ENCODE measurements at places on chromosomes 12 and 14. TPM values are rescaled to one million over a fixed set of nuclear protein-coding genes. Genes with fewer than 3 reads are reported as not detected.

DNA sequence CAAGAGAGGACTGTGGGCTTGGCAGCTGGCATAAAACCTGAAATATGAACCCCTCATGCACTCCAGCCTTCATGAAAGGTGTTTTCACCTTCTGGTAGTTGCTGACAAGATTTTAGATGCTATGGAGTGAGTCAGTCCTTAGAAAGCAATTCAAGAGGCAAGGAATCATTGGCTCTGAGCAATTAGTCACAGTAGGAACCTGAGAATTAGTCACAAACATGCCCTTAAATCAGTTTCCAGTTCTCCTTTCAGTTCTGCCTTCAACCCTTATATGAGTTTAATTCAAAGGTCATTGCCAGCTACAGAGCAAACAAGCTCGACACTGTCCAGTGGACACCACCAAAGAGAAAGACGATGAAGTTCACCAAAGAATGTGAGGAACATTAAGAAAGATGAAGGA, 472.3 kb downstream of the GLT1D1 start:
- H3K36me3 ChIP-seq: no peaks in the 10 kb centered on the region
- peaks cover 1% of the 10 kb centered on the region for H3K27me3 ChIP-seq
- DNase-seq: no peak
- H3K4me1 ChIP-seq: no peaks in the 10 kb centered on the region

The HOXC6 gene
- total RNA-seq: 0.18 TPM

The FOXN4 gene
- total RNA-seq: not detected

The MUCL1 gene
- not detected for total RNA-seq

The TSPAN19 gene
- total RNA-seq: not detected

The CCDC184 gene
- total RNA-seq: 0.58 TPM

- H3K36me3 ChIP-seq: peaks cover 5% of the 10 kb centered on the region
- H3K27ac ChIP-seq: no peak overlapping the region
- DNase-seq: no peak
- no peaks in the 10 kb centered on the region for H3K27me3 ChIP-seq
- peaks cover 49% of the 10 kb centered on the region for H3K4me1 ChIP-seq
These were observed 836.6 kb downstream of the SLC6A15 start for GRCh38 chr12:84075991-84076390.

DNA sequence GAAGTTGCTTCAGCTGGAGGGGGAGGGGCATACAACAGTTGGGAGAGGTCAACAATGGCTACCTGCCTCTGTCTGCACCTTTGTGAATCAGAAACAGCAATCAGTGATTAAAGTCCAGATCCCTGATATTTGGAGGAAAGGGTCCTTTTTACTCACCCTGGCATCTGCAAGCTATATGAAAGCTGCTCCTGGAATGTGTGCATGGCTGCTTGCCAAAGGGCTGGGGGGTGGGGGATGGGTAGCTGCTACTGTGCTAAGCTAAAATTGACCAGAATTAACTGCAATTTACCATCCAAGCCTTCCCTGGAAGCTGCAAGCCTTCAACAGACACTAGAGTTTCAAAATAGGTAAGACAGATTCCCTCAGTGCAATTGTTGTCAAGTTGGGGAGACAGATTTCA, 13.5 kb upstream of the GTF2A1 start:
- H3K4me3 ChIP-seq: no peak overlapping the region
- no peak overlapping the region for H3K27ac ChIP-seq
- H3K36me3 ChIP-seq: no peaks in the 10 kb centered on the region
- no peak for DNase-seq
- peaks cover 5% of the 10 kb centered on the region for H3K27me3 ChIP-seq

The BDKRB2 gene
- total RNA-seq: 5.6 TPM

GRCh38 chr12:6225630-6226001, 25.4 kb downstream of the CD9 start:
- no peak overlapping the region for H3K4me3 ChIP-seq
- peaks cover 22% of the 10 kb centered on the region for H3K4me1 ChIP-seq
- no peak for DNase-seq
- peaks cover 2% of the 10 kb centered on the region for H3K27me3 ChIP-seq

GRCh38 chr12:10851243-10851858, 2.1 kb upstream of the PRR4 start:
- no peaks in the 10 kb centered on the region for H3K4me1 ChIP-seq
- peaks cover 1% of the 10 kb centered on the region for H3K27me3 ChIP-seq
- peaks cover 21% of the 10 kb centered on the region for H3K36me3 ChIP-seq
- H3K27ac ChIP-seq: no peak overlapping the region
- no peak for DNase-seq

The CRIP1 gene
- 51.7 TPM for total RNA-seq

DNA sequence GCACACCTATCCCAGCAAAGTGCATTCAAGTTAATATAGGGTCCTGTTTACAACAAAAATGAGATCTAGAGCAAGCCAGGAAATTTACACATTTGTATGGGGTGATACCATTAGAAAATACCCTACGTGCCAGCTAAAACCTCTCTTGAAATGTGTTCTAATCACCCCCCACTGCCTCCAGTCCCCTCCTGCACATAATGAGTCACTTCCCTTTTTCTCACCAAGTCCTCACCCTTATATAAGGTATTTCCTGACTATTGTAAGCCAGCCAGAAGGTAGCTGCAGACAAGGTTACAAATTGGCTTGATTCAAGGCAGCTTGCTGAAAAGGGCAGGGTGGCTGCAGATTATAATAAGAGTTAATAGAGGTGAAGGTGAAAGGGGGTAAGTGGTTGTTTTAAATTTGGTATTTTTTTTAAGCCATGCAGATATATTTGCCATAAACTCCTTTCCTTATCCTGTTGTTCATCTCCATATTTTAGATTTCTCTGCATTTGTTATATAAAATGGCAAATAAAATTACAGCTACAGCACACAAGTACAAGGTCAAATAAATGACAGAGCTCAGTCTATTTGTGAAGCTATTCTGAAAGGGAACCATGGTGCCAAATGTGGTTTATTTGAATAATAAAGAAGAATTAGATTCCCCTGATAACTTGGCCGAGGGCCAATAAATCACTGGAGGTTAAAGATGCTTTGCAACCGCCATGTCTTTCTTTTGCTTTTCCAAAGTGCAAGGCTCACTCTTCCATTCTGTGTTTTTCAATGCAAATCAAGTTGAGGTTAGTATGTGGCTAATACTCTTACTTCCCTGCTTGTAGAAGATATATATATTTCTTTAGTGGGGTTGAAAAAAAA, 385.9 kb downstream of the EGLN3 start:
- DNase-seq: peak; percentile 11
- no peak overlapping the region for H3K27ac ChIP-seq
- no peak overlapping the region for H3K4me3 ChIP-seq
- H3K4me1 ChIP-seq: peaks cover 38% of the 10 kb centered on the region
- no peaks in the 10 kb centered on the region for H3K27me3 ChIP-seq

The HEATR5A gene
- total RNA-seq: 68.3 TPM

GRCh38 chr12:131226345-131227265, 272.9 kb downstream of the ADGRD1 start:
- H3K4me1 ChIP-seq: no peaks in the 10 kb centered on the region
- no peak for DNase-seq
- H3K27me3 ChIP-seq: peaks cover 5% of the 10 kb centered on the region
- no peak overlapping the region for H3K4me3 ChIP-seq

DNA sequence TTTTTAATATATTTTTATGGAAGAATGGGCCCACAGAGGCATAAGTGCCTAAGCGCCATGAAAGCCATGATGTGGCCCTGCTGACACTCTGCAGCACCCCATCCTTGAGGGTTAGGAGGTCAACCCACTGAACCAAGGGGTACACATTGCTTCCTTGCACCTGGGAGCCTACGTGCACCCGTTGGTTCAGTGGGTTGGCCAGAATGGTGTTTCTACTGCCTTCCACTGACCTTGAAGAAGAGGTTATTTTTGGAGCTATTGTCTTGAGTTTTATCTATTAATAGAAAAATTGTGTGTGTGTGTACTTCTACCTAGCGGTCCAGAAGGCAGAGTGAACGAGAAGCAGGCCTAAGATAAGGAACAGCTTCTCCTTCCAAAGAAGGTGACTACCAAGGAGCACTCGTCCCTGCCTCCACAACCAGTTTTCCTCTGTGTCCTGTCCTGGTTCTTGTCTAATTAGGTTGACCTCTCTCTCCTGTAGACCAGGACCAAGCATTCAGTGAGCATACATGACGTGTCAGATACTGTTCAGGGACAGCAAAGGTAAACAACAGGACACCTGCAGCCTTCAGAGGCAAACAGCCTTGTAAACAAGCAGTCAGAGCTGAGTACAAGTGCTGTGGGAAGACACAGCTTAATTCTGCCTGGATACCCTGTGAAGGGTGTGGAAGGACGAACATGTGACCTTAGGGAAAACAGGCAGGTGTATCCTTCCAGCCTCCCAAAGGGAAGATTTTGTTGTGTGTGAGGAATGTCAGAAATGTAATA, 30.4 kb upstream of the PLEK2 start:
- DNase-seq: no peak
- peaks cover 44% of the 10 kb centered on the region for H3K27me3 ChIP-seq
- H3K27ac ChIP-seq: no peak overlapping the region
- H3K4me1 ChIP-seq: peaks cover 25% of the 10 kb centered on the region
- no peak overlapping the region for H3K4me3 ChIP-seq

GRCh38 chr12:2386566-2386965, 333.8 kb downstream of the CACNA1C start:
- H3K4me1 ChIP-seq: peaks cover 21% of the 10 kb centered on the region
- H3K27me3 ChIP-seq: no peaks in the 10 kb centered on the region
- H3K4me3 ChIP-seq: no peak overlapping the region
- no peak for DNase-seq
- peaks cover 6% of the 10 kb centered on the region for H3K36me3 ChIP-seq

The TTC9 gene
- 0.11 TPM for total RNA-seq

The SRGAP1 gene
- 36.8 TPM for total RNA-seq

The LRFN5 gene
- total RNA-seq: not detected

GRCh38 chr12:47267571-47267970, 187.8 kb upstream of the AMIGO2 start:
- peaks cover 2% of the 10 kb centered on the region for H3K27me3 ChIP-seq
- peak; percentile 25 for DNase-seq
- no peak overlapping the region for H3K4me3 ChIP-seq
- peaks cover 61% of the 10 kb centered on the region for H3K4me1 ChIP-seq

DNA sequence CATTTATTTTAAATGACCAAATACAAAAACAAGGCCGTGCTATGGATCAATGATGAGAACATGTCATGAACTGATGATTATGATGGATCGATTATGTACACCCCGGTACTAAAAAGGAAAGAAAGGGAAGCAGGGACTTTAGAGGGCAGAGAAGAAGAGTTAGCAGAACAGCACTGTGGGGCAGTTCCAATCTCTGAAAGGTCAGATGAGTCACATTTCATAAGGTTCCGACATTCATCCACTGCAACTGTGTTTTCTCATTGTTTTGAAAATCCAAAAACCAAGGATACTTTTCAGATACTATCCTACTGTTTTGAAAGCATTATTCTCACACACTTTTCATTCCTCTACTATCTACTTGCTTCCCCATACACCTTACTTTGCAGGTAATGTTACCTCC, 169.3 kb downstream of the STXBP6 start:
- DNase-seq: no peak
- H3K4me3 ChIP-seq: no peak overlapping the region
- no peaks in the 10 kb centered on the region for H3K36me3 ChIP-seq
- peak overlapping the region; percentile 25 for H3K27ac ChIP-seq

The IL26 gene
- total RNA-seq: not detected

DNA sequence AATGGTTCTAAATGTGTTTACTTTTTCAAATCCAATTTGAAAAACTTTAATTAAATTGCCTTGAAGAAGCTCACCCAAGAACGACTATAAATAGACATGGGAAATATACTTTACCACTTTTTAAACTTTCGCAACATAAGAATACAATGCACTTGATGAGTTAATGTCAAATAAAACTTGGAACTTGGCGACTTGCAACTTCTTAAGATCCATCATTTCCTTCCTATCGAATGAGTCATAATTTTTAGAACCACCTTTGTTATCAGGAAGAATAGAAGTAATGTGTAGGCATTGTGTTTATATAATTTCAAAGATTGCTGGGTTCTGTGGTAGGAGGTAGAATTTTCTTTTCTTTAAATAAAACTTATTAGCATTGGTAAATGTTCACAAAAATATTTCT, 1417.4 kb upstream of the FLRT2 start:
- no peak for DNase-seq
- no peak overlapping the region for H3K27ac ChIP-seq
- no peaks in the 10 kb centered on the region for H3K36me3 ChIP-seq
- H3K4me1 ChIP-seq: no peaks in the 10 kb centered on the region

- H3K27ac ChIP-seq: no peak overlapping the region
- no peaks in the 10 kb centered on the region for H3K4me1 ChIP-seq
- no peak for DNase-seq
- no peaks in the 10 kb centered on the region for H3K36me3 ChIP-seq
- H3K27me3 ChIP-seq: peaks cover 36% of the 10 kb centered on the region
- H3K4me3 ChIP-seq: no peak overlapping the region
These were observed 320.1 kb upstream of the RTL1 start for GRCh38 chr14:101223561-101224162.

The SELPLG gene
- total RNA-seq: 9.1 TPM

DNA sequence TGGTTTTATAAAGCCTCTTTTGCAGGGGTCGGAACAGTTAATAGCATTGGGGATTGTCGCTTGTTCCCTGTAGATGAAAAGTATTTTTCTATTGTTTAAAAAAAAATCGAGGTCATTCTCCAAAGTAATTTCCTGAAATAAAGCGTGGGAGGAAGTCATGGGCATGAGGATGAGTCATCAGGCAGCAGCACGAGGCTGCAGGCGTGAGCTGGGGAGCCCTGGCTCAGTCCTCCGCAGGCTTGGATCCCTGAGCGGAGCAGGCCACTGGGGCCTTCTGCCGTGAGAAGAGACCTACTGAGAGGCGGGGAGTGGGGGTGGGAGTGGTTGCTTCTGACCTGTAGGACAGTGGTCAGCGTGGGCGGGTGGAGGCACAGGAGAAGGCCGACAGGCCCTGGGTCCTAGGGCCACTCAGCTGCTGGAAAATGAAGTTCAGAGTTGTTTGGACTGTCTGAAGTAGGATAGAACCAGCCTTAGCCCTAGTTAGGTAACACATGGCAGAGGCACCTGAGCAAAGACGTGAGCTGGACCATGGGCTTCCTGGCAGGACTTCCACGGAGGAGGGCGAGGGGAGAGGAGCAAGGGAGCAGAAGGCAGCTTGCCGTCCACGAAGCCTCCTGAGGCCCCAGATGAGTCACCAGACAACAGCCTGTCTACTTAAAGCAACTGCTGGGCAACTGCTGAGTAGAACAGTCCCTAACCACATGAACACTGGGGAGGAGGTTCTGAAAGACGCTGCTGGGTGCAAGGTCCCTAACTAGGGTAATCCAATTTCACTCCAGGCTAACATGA, 21.1 kb upstream of the LGALS3 start:
- peak overlapping the region; percentile 100 for H3K27ac ChIP-seq
- H3K27me3 ChIP-seq: no peaks in the 10 kb centered on the region
- H3K36me3 ChIP-seq: peaks cover 10% of the 10 kb centered on the region
- H3K4me1 ChIP-seq: peaks cover 45% of the 10 kb centered on the region

DNA sequence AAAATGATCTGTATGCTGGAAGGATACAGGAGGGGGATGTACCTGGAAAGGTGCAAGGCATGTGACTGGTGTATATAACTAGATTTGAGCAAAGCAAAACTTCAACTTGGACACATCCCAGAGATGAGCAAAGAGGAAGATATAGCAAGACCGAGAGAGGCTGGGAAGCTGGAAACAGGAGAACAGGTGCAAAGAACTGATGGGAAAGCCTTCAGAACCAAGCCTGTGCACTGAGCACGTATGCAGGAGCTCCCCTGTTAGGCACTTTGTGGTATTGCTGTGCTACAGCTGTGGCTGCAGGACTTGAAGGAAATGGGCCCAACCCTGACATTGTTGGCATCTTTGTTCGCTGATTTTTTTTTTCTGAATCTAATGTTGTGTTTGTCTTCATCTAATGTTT, 120.7 kb upstream of the PWP1 start:
- no peak overlapping the region for H3K27ac ChIP-seq
- no peaks in the 10 kb centered on the region for H3K36me3 ChIP-seq
- peaks cover 2% of the 10 kb centered on the region for H3K27me3 ChIP-seq
- H3K4me1 ChIP-seq: no peaks in the 10 kb centered on the region

The ACTN1 gene
- 846 TPM for total RNA-seq
